ENCODE measurements at places on chromosomes 13 and 19.
A peak's percentile ranks its signal among the peaks of the same experiment; 100 is the strongest.

DNA sequence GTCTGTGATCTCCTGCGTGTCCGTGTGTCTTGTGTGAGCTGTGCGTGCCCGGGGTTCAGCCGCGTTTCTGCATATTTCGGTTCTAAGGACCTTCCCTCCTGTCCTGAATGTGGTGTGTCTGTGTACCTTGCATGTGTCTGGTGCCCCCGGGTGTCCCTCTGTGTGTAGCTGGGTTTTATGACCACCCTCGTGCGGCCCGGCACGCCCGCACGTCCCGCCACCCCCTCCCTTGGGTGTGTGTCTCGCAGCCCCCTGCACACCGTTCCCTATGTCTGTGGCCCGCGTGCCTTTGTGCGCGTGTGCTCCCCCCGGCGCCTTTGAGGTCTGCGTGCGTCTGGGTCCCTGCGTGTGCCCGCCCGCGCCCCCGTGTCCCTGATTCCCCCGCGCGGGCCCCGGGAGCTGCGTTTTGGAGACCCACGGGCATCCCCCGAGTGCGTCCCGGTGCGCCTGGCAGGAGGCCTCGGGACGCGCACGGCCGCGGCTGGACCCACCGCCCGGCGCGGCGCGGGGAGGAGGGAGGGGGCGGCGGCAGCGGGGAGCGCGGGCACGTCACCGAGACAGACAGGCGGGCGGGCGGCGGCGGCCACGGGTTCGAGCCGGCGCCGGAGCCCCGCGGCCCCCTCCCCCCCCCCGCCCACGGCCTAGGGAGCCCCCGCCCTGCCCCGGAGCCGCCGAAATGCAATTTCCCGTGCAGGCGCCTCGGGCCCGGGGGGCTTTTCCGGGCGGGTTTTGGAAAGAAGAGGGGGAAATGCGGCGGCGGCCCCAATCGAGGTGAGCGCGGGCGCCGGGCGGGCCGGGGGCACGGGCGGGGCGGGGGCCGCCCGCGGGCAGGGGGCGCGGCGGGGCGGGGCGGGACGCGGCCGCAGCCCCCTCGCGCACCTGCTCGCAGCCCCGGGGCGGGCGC lies 12.0 kb upstream of the NANOS3 start:
- DNase-seq = no peak

DNA sequence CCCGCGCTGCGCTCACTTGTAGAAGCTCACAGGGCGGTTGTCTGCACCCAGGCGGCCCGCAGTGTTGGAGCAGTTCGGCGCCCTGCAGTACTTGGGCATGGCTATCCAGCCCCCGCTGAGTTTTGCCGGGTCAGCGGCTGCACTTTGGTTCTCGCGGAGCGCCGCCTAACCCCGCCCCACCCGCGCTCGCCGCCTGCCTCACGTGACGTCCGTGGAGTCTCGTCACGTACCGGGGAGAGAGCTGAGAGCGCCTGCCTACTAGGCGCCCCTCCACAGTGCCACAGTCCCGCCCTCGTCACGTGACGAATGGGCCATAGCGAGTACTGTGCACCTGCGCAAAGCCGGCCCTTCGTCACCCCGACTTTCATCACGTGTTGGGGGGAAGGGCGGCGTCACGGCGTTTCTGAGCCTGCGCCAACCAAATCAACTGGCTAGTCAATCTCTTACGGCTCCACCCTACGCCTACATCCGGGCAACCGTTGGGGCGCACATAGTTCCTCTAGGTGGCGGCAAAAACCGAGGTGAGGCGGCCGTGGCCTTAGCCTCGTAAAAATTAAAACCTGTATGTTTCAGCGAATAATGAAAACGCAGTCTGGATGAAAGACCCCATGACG lies at the start of gene THAP8:
TSS of gene THAP8 (minus strand) at position 167 of the 614 bp plus-strand sequence. CDS start at position 99, 68 bp downstream.
- DNase-seq = peak; percentile 99

DNA sequence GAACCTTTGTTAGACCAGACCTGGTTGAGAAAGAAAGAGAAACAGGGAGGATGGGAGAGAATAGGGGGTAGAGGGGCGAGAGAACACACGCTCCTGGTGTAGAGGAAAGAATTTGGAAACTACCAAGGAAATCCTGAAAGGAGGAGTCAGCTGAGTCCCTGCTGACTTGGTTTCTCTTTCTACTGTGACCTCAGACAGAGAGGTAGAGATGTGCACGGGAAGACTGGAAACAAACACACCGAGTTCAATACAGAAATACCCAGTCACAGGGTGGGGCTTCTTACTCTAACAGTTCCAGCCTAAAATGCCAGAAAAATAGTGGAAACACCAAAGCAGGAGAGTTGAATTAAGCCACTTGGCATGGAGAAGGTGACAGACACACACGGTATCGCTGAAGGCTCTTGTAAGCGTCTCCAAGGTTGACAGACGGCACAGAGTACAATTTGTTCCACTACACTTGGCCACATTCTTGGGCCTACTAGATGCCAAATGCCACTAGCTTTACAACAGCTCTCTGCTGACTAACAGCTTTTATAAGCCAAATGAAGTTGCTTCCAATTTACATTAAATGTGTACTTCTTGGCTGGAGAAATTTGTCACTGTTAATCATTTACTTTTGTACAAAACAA lies 28.1 kb downstream of the LATS2 start:
- no peak for DNase-seq

GRCh38 chr13:68982961-68983619 lies 1124.5 kb upstream of the ATXN8OS start:
- no peak for DNase-seq

GRCh38 chr19:32652894-32653598 lies 21.9 kb downstream of the ANKRD27 start:
- DNase-seq = no peak

- DNase-seq = no peak
Measured at GRCh38 chr19:11202488-11203193, 5.3 kb upstream of the KANK2 start.

- no peak for DNase-seq
Measured at GRCh38 chr13:23921451-23921888, 24.2 kb upstream of the C1QTNF9B start.

DNA sequence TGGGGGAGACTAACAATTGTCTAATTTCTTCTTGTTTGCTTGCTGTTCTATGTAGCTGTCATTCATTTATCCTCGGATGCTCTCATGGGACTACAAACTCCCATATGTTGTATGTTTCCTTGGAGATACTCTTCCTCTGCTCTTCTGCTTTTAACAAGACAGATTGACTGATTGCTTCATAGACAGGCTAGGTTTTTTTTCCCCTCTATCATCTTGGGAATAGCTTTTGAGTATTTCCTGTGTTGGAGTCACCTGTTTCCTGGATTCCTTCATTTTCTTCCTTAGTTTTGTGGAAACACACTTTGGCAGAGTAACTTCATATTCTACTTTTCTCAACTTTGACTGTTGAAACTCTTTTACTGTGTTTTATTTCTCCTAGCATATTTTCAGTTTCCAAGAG lies 27.6 kb downstream of the EDNRB start:
- no peak for DNase-seq

GRCh38 chr19:21328885-21329605 lies at the start of gene ZNF708:
Gene ZNF708, minus strand, starts transcription at chr19:21329410. Its CDS starts 198 bp downstream, at chr19:21329212.
- DNase-seq = peak; percentile 57

DNA sequence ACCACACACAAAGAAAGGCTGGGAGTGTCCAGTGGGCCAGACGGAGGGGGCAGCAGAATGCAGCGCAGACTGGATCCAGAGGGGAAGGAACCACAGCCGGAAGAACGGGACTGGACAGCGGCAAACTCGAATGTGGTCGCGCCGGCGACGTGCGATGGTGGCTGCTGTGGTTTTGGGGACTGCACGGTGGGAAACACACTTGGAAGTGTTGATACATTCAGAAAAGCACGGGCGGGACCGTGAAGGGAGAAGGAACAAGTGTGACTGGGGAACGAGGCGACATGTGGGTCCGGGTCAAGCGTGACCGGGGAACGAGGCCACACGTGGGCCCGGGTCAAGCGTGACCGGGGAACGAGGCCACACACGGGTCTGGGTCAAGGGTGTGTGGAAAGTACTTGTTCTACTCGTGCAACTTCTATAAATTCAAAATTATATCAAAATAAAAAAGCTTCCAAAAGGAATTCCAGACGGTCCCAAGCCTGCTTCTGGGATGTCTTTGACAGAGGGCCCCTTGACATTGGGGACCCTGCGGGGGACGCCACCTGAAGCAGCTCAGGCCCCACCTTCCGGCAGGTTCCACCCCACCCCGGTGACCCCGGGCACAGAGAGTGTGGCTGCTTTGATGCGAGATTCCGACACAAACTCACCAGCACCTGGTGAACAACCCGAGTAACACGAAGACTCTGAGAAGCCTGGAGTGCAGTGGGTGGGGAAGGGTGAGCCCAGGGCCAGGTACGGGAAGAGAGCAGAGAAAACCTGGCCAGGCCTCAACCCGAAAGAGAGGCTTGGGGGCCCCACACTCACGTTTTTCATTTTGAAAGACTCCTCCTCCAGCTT lies 25.1 kb upstream of the C13orf46 start:
- DNase-seq = no peak

GRCh38 chr13:107845911-107846310 lies 369.4 kb downstream of the LIG4 start:
- no peak for DNase-seq

- DNase-seq = no peak
Measured at GRCh38 chr19:7877249-7877836, 3.2 kb upstream of the PRR36 start.

DNA sequence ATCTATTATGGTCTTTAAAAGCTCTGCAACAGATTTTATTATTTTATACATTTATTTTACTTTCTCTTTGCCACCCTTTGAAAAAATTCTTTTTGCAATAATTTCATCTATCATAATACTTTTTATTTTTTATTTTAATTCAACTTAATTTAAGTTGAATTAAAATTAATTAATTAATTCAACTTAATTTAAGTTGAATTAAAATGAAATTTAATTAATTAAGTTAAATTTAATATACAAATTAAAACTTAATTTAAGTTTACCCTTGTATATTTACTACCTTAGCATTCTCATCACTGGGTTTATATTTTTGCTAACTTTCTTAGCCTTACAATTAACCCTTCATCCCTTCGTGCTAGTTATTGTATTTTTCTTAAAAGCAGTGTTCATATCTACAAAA lies 301.4 kb downstream of the SLITRK5 start:
- no peak for DNase-seq

GRCh38 chr13:29538652-29539040 lies 56.8 kb downstream of the SLC7A1 start:
- DNase-seq = no peak

GRCh38 chr19:10866495-10866894 lies 4.9 kb upstream of the CARM1 start:
- no peak for DNase-seq

- DNase-seq = no peak
Measured at GRCh38 chr13:103935117-103935516, 868.9 kb upstream of the SLC10A2 start.

GRCh38 chr13:42707048-42707447 lies 74.3 kb upstream of the FAM216B start:
- DNase-seq = no peak

- DNase-seq = no peak
Measured at GRCh38 chr13:26384587-26384986, 130.7 kb downstream of the CDK8 start.

DNA sequence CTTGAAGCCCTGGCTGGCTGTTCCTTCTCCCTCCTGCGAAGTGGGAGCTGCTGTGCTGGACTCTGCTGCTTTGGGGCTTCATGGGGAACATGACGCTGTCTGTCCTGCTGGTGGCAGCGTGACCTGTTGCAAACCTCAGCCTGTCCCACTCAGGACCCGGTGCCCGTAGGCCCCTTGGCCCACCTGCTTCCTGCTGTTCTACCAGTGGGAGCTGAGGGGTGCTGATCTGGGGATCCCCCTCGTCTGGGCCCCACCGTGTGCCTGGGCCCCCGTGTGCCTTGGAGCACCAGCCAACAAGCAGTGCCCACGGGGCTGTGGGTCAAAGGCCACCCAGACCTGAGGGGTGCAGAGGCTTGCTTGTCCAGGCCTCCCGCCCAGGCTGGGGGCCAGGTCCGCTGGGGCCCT lies 5.3 kb downstream of the SPPL2B start:
- no peak for DNase-seq

GRCh38 chr19:41411968-41412265 lies 14.3 kb downstream of the BCKDHA start:
- no peak for DNase-seq

GRCh38 chr13:36950920-36951319 lies 30.9 kb upstream of the SMAD9 start:
- DNase-seq = no peak

GRCh38 chr19:46812977-46813838 lies 24.8 kb upstream of the SLC1A5 start:
- no peak for DNase-seq

GRCh38 chr19:40621283-40621682 lies 20.1 kb downstream of the LTBP4 start:
- no peak for DNase-seq

DNA sequence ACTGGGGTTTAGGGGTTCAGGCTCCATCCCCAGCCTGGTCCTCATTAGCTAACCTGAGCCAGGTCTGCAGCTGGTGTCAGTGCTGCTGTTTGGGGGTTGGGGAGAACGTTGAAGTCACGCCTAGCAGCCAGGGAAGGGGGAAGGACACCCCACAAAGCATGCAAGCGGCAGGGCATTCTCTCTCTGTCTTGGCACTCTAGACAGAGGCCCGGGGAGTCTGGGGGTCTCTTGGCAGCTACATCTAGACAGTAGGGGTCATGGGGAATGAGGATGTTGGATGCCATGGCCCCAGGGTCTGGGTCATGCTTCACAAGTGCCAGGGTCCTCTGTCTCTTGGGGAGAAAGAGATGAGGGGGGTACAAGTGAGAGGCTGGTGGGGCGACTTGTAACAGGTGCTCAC lies 2.6 kb downstream of the ERICH4 start:
- no peak for DNase-seq

- no peak for DNase-seq
Measured at GRCh38 chr13:47991859-47992258, 9.2 kb downstream of the SUCLA2 start.

- no peak for DNase-seq
Measured at GRCh38 chr19:15398501-15399233, 19.1 kb upstream of the AKAP8 start.

DNA sequence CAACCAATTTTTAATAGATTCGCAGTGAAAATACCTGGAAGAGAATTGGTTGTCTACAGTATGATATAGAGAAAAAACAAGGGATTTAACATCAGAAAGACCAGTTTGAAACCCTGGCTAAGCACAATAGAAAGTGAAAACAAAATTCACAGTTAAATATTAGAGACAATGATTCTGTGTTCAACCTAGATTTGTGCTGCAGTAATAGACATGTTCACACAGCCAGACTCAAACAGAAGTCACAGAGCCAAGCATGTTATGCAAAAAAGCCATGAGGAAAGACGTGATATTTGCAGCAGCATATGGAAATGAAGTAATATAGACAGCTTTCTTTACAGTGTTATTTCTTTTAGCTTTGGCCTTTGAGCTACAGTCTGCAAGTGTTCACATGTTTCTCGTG lies 48.1 kb downstream of the SCEL start:
- no peak for DNase-seq

DNA sequence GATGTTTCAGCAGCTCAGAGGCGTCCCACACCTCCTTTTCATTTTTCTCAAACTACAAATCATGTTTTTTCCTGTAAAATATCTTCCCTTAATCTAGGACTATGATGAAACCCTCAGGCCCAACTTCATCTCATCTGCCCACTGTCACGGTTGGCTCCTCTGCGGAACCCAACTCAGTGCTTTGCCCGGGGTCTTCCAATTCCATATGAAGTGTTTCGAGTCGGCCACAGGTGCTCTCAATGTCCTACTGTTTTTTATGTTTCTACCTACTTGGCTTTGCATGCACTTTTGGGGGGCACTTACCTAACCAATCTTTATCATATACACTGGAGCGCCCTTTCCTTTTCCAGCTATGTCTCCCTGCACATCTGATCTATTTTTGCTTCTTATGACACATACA lies 28.1 kb downstream of the COL4A1 start:
- no peak for DNase-seq

Data from T-helper 9 cell (primary cell).